ENCODE measurements at places on chromosomes 1 and 21.

DNA sequence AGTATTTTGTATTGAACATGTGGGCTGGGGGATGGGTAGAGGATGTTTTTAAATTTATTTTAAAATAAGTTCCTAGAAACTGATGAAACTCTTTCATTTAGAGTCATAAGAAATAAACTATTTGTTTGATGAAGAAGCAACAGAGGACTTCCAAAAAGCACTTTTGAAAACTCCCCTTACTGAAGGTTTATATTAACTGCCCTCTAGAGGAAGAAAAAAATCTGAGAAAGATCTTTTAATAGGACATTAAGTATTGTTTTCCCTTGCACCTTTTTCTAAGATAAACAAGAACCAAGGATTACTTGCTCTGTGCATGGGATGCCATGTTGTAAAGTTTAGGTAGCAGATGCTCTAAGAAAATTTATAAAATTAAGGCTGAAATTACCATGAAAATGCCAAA, 14.1 kb downstream of the DISP1 start:
- no peak for DNase-seq

- DNase-seq = no peak
These were observed 11.6 kb downstream of the SCAF4 start for GRCh38 chr21:31720330-31720729.

- no peak for DNase-seq
These were observed 1.8 kb downstream of the BARHL2 start for GRCh38 chr1:90715309-90715708.

DNA sequence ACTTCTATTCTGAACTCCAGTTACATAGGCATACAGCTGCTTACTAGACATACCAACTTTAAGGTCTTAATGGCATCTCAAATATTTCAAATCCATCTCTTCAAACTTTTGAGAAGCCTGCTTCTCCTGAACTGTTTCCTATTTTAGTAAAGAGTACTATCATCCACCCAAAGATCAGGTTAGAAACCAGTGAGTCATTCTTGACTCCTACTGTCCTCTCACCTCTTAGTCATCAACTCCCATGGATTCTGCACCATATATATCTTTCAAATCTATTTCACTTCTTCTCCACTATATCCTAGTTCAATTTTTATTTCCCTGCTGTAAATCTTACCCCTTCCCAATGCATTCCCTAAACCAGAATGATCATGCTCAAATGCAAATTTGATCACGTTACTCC, 18.1 kb upstream of the BEND5 start:
- DNase-seq = no peak

GRCh38 chr1:242146652-242147051, 147.8 kb upstream of the MAP1LC3C start:
- no peak for DNase-seq

GRCh38 chr1:51203121-51203873, 32.8 kb upstream of the RNF11 start:
- DNase-seq = no peak

- no peak for DNase-seq
These were observed 103.2 kb upstream of the RALGPS2 start for GRCh38 chr1:178621822-178622221.

DNA sequence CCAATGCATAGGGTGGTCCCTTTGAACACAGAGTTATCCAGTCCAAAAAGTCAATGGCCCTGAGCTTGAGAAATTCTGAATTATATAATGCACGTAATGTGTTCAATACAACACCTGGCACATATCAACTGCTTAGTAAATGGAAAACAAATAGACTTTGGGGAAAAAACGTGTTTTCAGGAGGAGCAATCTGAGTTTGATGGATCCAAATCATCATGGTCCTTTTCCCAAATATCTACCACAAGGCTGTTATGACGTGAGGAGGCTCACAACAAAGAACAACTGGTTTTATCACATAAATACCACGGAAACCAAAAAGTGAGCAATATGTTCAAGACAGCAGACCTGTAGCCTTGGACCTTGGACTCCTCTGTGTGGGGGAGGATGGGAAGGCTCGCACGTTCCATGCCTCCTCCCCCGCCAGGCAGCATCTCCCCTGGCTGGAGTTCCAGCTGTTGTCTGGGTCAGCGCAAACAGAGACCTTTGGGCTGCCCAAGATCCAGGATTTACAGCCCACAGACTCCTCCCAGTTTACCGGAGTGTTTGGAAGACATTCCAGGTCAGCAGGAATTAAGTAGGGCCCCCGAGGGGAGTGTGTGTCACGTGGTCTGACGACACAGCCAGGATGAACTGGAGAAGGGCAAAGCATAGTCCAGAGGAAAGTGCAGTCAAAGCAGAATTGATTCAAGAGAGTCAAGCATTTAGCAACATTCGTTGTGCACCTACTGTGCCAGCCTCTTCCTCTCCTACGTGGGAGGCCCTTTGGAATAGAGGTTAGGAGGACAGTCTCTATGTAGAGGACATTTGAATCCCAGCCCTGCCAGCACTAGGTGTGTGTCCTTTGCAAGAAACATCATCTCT, 32.2 kb upstream of the MED18 start:
- DNase-seq = peak; percentile 84

- DNase-seq = no peak
These were observed 36.5 kb downstream of the EPHB2 start for GRCh38 chr1:22747021-22747734.

- no peak for DNase-seq
These were observed 13.6 kb downstream of the TTC39A start for GRCh38 chr1:51316846-51317120.

GRCh38 chr1:109903376-109903930, 7.2 kb upstream of the CSF1 start:
- DNase-seq = no peak

- DNase-seq = no peak
These were observed 7.1 kb upstream of the ACTA1 start for GRCh38 chr1:229440851-229441537.

DNA sequence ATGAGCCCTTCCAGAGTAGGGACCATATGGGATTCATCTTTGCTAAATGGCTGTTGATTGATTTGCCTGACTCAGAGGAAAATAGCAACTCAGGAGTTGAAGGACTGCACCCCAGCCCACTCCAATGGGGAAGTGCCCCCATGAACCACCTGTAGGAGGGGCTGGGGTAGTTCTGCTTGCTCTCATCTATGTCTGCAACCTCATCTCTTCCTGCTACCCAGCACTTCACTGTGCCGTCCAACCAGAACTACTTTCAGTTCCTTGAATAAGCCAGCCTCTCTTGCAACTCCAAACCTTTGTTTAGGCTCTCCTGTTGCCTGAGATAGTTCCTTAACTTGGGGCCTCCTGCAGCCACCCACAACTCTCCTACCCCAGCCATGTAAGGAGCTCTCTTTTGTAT, 26.6 kb downstream of the BEND5 start:
- no peak for DNase-seq

- DNase-seq = no peak
These were observed 1.2 kb downstream of the GPR88 start for GRCh38 chr1:100538913-100539835.

- peak; percentile 17 for DNase-seq
These were observed 99.6 kb downstream of the DENND1B start for GRCh38 chr1:197675583-197676208.

DNA sequence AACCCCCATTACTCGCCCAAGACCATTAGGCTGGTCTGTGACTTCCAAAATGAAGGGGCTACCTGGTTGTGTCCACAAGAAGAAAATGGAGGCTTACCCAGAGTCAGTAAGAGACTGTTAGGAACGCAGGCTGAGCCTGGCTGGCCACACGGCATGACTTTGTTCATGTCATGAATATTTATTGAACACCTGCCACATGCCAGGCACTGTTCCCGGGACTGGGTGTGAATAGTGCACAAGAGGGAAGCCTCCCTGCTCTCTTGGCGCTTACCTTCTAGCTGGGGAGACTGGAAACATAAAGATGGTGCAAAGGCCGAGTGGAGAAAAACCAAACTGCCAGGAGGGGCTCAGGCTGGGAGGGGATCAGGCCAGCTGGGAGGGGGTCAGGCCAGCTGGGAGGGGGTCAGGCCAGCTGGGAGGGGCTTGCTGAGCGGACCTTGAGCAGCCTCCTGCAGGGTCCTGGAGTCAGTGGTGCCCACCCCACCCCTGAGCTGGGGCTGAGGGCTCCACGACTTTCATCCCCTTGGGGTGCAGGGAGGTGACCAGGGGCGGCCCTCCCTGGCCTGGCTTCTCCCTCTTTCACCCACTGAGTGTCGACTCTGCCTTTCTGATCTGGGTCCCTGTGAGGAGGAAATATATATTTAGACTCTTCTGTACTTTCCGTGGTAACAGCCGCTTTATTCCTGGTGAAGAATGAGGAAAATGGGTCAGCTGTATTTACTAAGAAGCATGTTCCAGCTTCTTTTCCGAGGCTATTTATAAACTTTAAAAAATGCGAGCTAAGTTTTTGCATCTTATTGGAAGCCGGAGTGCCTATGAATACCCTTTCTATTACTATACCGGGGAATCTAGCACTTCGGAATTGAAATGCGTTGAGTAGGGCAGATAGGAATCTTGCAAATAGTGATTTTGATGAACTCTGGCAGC, 139.0 kb downstream of the CAMTA1 start:
- DNase-seq = peak; percentile 28

DNA sequence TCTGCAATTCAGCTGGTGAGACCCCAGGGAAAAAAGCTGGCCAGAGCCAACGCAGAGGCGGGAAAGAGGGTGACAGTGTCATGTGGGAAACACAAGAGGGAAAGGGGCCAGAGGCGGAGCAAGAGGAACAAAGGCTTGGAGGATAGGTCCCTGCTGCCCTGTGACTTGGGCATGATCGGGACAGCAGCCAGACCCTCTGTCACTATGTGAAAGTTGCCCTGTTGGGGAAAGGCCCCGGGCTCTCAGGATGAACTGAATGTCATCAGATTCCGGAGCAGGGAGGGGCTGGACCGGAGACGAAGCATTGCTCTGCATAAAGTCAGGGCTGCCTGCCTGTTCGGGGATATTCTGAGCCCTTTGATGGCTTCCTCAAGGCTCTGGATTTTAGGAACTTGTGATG, 5.7 kb upstream of the ELF3 start:
- no peak for DNase-seq

GRCh38 chr1:38030596-38031512, 15.7 kb downstream of the POU3F1 start:
- no peak for DNase-seq

DNA sequence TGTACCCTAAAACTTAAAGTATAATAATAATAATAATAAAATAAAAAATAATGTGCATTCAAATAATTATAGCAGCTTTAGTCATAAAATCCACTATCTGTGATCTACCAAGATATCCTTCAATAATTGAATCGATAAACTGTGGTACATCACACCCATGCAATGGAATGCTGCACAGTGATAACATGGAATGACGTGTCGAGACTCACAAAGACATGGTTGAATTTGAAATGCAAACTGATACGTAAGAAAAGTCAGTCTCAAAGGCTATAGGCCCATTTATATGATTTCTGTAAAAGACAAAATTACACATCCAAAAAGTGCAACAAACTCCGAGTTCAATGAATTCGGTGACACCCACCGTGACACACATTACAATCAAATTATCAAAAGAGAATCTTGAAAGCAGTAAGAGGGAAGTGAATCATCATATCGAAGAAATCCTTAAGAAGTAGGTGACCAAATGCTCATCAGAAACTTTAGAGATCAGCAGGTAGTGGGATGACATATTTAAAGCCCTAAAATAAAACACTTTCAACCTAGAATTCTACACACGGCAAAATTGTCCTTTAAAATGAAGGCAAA, 5.2 kb upstream of the SPRR2E start:
- DNase-seq = no peak

DNA sequence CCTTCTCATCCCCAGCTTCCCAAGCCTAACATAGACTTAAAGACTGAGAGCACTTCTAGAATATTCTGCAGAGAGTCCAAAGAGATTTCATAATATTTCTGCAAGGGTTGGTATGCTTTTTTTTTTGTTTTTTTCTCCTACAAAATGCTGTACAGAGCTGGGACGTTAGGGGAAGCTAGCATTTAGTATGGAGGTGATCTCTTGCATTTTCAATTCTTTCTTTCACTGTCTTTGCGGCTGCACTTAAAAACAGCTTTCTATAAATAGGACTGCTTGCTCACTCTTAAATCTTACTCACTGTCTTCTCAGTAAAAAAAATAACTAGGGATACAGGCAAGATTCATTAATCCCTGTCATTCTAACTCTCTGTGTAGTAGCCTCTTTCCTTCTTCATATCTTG, 7.4 kb downstream of the DSCAM start:
- peak; percentile 60 for DNase-seq

DNA sequence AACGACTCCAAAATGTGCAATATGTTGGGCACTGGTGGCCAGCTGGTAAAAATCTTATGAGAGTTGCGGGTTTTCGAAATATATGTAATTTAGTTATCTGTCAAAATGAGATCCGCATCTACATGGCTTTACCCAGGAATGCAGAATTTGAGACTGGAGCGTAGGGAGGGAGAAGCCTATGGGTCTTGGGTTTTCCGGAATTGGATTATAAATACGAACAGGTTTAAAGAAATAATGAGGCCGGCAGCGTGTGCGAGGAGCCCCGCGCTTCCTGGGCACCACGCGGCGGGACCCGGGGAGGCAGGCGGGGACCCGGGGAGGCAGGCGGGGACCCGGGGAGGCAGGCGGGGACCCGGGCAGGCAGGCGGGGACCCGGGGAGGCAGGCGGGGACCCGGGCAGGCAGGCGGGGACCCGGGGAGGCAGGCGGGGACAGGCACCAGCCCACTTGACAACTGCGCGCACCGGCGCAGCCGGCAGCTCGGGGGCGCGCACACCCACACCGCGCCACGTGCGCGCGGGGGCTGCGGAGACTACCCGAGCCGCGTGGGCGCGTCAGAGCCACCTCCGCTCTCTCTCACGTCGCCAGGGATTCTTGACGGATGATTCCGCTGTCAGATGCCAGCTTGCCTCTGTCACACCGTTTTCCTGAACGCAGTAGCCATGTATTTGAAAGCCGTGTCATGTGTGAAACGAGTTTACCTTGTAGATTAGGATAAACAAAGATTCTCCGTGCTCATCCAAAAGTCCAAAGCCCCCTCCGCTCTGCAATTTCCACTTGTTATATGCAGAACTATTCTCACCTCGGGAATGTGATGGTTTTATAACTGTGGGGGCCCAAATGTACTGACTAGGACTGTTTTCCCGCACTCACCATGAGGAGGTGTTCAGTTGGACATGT, 54.3 kb upstream of the HNRNPU start:
- peak; percentile 8 for DNase-seq

- no peak for DNase-seq
These were observed 4.1 kb downstream of the EIF2D start for GRCh38 chr1:206608108-206608698.

DNA sequence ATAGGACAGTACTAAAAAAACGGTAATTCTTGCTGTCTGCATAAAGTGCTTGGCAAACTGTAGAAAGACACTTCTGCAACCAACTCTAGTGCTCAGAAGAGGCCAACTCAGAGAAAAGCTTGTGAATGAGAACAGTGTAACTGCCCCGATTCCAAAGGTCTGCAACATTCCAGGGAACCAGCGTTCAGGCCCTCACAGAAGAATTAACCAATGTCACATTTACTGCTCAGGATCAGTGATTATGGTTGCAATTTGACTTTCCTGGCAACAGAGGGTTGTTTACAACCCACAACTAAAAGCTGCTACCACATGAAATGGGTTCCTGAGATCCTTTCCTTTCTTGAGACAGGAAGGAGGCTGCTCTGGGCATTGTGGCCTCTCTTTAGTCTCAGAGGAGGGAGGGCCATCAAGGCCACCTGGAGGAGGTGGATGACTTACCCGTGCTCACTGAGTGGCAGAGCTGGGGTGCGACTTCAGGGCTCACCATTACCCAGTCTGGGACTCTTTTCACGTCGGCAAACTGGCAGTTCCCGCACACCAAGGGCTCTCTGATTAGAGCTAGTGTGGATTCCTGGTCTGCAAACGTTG, 15.3 kb downstream of the SRSF4 start:
- no peak for DNase-seq

Data from umbilical cord (tissue), 2 donors.